ENCODE measurements at places on chromosomes 7 and 10.

DNA sequence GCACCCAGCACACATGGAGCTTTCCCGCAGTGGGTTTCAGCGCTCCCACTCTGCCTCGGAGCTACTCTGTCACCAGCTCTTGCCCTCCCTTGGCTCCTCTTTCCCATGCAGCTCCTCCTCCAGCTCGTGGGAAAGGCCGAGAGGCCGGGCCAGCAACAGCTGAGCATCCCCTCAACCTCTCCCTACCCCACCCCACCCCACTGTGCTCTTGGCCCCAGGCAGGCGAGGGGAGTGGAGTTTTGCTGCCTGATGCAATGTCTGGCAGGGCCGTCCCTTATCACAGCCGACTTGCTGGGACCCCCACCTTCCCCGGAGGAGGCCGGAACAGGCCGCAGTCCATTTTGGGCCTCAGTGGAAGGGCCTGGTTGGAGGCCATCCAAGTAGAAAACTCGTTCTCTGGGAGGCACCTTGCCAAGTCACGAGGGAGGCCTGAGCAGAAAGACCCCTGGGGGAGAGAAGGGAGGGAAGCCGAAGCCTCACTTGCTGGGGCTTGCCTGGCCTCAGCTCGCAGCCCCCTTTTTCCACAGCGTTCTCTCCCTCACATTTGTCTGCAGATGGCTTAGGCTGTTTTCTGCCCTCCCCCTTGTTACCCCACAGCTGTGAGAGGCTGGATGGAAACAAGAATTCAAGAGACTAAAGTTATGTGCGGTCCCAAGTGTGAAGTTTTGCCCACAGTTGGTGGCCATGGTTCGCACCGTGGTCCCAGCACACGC is 35.3 kb downstream of the CHST3 start:
- peak; percentile 38 for DNase-seq

DNA sequence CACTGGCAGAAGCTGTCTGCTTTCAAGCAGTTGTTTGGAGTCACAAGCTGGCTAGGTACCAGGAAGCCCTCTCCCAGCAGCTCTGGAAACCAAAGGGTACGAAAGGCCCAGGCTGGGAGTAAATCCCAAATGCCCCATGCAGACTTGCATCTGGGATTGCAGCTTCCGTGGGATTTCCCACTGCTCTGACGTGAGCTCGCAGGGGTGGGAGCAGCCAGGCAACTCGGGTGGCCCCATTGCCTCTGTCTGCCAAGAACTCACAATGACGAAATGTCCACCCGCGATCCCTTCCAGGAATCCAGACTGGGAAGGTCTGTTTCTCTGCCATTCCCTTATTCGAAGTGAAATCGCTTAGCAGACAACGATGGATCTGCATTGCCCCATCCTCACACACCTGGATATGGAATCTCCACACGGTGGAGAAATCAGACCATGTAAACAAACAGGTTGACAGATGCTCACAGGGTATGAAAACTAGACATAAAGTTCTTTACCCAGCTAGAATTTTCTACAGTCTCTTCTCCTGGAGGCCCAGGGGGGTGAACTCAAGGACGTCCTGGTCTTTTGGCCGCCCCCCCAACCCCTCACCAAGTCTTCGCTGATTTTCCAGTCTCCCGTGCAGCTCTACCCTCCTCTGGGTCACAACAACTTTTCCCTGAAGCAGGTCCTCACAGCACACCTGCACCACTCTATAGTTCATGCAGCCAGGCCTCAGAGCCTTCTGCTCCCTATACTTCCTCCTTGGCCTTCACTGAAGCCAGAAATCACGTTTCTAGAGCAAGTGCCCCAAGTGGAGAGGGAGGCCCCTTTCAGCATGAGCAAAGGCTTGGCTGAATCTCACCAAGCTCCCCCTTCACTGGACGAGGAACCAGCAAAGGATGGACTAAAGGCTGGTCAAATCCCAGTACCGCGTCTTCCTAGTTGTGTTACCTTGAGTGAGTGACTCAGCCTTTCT is 20.0 kb downstream of the SH3PXD2A start:
- no peak for DNase-seq

DNA sequence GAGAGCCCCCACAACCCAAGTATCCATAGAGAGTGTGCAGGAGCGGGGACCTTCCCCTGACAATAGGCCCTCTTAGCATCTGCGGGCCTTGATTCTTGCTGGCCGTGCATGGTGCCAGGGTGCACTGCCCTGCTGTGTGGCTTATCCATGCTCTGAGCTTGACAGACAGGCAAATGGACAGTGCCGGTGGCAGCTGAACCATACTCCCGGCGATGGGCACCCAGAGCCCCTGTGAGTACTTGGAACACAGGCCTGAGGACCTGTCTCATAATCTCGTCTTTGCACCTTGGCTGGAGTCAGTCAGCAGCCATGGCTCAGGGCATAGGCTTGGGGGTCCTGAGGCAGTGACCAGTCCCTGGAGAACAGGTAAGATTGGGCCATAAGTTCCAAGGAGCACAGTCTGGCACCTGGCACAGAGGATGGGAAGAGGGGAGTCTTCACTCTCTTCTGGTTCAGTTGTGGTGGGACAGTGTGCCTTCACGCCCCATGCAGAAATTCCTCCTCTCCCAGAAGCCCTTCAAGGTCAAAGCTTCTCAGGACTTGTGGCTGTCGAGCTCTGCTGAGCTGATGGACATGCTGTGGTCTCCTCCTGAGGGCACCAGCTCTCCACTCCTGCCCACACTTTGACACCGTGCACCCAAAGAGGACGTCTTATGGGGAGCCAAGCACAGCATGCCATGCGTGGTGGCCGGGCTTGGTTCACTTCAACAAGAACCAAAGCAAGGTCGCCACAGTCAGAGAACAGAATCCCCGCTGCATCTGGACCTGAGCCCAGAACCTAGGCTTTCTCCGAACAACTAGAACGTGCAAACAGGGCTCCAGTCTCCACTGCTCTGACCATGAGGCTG is 59.4 kb upstream of the CAMK2B start:
- no peak for DNase-seq

DNA sequence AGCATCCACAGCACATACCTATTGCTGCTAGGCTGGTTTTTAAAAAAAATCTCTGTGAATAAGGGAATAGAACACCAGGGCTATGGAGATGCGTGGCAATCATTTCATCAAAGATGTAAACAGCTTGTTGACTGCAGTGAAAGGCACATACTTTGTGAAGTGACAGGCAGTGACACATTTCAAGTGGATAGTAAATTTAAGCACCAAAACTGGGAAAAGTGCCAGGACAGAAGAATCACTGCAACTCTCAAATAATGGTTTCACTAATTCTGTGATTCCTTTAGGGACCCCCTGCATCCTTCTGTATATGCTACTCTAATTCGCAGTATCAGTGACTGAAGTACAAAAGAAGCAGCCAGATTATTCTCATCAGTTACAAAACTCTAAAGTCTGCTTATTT is 145.2 kb upstream of the KLF14 start:
- no peak for DNase-seq

DNA sequence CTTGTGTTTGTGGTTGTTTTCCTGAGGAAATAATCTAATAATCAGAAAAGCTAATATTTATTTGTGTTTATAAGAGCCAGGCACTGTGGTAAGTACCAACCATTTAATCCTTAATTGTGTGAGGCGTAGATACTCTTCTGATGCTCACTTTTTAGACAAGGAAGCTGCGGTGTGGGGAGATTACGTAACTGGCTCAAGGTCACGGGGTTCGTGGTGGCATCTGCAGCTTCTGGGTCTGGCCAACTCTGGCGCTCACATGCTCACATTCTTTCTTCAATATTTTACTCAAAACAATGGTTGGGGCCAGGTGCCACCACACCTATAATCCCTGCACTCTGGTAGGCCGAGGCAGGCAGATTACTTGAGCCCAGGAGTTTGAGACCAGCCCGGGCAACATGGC is 77.6 kb downstream of the RALA start:
- DNase-seq = no peak

GRCh38 chr10:45380903-45381620 is 7.0 kb downstream of the ALOX5 start:
- DNase-seq = no peak

DNA sequence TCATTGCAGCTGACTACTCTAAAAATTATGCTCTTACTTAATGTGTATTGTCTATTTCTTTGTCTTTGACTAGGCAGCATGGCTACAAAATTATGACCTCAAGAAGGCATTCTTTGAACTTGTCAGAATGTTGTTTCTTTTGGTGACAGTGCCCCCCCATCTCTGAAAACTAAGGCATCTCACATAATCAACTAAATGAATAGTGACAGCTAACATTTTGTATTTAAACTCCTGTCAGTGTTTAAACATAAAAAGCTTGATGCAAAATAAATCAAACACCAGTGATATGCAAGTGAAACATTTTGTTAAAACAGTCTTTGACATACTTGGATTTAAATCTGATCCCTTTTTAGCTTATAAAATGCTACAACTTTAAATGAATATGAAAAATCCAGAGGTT is 233.5 kb downstream of the FOXP2 start:
- no peak for DNase-seq

DNA sequence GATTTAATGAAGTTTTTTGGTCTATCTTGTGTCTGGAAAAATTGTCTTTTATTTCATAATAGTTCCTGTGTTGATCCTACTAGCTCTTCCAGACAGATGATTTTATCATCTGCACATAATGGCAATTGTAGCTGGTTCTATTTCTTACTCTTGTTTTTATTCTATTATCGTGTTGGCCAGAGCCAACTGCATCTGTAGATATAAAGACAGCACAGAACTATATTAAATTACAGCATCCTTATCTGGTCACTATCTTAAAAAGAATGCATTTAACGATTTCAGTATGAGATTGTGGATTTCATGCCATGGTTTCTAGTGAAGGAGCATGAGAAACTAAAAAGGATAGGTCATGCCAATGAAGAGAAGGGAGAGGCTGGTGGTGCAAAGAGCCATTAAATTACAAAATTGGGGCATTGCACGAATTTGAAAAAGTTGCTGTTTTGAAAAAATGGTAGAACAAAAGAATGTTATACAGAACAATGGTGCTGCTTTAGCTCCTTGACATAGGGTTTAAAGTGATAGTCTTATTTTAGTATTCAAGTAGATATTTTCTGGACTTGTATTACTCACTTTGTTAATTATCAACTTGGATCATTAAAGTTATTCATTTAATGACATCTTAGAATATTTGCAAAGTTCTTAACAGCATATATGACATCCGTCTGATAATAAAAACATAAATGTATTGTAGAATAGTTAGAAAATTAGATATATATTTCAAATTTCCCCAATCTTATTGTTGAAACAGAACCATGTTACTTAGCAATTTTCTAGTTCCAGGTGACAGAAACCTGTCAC is 1250.3 kb downstream of the REEP3 start:
- no peak for DNase-seq

GRCh38 chr7:101905203-101905865 is 87.9 kb downstream of the CUX1 start:
- DNase-seq = no peak

GRCh38 chr7:30684351-30684750 is 2.1 kb upstream of the CRHR2 start:
- no peak for DNase-seq

DNA sequence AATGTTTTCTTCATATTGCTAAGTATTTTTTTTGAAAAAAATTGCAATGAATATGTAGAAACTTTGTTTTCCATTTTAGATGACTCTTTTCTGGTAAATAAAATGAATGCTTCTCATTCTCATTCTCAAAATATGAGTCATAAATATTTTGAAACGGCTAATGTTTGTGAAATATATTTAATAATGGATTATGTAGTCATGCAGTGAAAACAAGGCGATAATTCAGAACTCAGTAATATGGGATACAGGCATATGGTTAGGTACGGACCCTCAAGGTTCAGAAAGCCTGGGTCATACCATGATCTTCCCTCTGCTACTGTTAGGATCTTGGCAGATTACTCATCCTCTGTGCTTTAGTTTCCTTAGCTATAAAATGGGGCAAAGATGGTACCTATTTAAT is 46.2 kb upstream of the SLC39A12 start:
- DNase-seq = no peak

- no peak for DNase-seq
Measured at GRCh38 chr10:78371136-78371535, 337.5 kb downstream of the RPS24 start.

- no peak for DNase-seq
Measured at GRCh38 chr7:129776362-129776722, 164.8 kb downstream of the NRF1 start.

GRCh38 chr10:75778665-75779064 is 347.2 kb downstream of the LRMDA start:
- DNase-seq = no peak

DNA sequence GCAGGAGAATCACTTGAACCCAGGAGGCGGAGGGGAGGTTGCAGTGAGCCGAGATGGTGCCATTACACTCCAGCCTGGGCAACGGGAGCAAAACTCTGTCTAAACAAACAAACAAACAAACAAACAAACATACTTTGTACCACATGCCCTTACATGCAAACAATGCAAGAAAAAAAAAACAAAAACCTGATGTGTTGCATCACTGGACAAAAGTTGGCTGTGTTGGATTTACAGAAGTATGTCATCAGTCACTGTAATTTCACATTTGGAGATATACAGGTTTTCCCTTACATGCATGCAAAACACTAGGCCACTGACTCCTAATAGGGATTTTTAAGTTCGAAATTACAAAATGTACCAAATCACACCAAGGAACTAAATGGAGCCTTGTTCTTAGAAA is 138.5 kb downstream of the SRPK2 start:
- no peak for DNase-seq

DNA sequence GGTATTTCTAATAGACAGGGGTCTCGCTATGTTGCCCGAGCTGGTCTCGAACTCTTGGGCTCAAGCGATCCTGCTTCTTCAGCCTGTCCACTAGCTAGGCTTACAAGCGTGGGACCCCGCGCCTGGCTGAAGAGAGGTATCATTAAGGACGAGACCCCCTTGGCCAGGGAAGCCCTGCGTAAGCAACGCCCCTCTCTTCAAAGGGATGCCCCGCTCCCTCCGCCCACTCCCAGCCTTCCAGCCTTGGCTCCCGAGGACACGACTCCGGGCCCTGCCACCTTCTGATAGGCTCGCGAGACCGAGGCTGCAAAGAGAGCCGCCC is 220 bp upstream of the ZKSCAN5 start:
- no peak for DNase-seq

GRCh38 chr10:110273474-110273873 is 31.2 kb downstream of the SMNDC1 start:
- no peak for DNase-seq

DNA sequence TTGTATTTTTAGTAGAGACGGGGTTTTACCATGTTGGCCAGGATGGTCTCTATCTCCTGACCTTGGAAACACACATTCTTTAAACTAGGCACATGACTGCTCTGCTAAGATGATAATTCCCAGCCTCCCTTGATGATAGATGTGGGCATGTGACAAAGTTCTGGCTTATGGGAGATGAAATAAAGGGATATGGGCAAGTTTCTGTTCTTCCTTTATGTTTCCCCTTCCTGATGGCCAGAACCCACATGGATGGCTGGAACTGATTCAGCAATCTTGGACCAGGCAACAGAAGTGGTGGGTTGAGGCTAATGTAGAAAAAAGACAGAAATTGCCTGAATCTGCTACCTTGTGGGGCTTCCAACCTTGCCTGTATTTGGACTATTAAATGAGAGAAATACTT is 60.7 kb upstream of the NRP1 start:
- no peak for DNase-seq

GRCh38 chr10:124253006-124253405 is 159.6 kb upstream of the CHST15 start:
- DNase-seq = no peak

- DNase-seq = no peak
Measured at GRCh38 chr10:48603421-48604038, 1.3 kb downstream of the ARHGAP22 start.

- no peak for DNase-seq
Measured at GRCh38 chr7:131880078-131880477, 323.6 kb upstream of the PODXL start.

- peak; percentile 15 for DNase-seq
Measured at GRCh38 chr7:1505731-1506550, 1.8 kb upstream of the INTS1 start.
